ENCODE measurements at places on chromosomes 5 and 9.

DNA sequence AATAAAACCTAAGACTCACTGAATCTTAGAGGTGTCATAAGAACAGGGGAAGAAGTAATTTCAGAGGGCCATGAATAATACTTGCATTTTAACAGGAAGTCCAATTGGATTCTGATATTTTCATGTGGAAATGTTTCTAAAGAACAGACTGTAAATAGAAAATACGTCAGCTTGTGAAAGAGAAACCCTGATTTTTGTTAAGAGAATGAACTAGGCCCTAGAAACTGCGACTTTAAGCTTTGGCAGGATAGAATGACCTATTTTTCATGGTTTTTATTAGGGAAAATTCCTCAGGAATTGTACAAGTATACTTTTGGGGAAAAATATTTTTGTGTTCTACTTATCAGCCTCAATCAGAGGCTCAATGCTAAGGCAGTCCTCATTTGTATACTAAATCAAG lies 215.5 kb upstream of the ACTBL2 start:
- DNase-seq, result no peak

GRCh38 chr9:94794476-94795167 lies 68.1 kb downstream of the AOPEP start:
- no peak for DNase-seq

DNA sequence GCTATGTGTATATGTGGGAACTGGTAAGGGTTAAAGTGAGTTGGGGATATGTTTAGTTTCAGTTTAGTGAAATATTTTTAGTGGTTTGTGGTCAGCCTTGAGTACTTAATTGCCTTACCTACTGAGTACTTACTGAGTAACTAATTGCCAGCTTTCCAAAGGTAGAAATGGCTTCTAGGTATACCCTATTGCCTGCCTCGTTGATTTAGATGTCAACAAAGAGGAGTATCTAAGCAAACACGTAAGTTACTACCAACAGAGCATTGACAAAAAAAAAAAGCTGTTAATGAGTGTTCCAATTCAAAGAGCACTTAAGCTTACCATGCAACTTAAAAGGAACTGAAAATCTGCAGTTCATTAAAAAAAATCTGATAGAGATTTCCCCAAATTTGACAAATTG lies 8.8 kb downstream of the ATP10B start:
- DNase-seq, result no peak

DNA sequence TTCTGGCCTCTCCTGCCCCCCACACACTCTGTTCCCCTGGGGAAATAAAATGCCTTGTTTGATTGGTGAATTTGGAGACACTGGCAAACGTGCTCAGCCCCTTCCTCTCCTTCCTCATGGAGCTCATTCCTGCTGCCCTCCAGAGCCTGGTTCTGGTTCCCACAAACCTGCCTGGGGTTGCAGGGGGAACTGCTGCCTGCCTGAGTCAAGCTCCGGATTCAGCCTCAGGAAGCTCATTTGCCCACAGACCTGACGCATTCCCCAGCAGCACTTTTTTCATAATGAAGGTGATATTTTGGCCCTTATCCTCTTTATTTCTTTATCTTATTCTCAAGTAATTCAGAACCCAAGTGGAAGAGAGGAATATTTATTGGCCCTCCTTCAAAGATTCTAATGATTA lies 140.5 kb downstream of the TTLL11 start:
- no peak for DNase-seq

DNA sequence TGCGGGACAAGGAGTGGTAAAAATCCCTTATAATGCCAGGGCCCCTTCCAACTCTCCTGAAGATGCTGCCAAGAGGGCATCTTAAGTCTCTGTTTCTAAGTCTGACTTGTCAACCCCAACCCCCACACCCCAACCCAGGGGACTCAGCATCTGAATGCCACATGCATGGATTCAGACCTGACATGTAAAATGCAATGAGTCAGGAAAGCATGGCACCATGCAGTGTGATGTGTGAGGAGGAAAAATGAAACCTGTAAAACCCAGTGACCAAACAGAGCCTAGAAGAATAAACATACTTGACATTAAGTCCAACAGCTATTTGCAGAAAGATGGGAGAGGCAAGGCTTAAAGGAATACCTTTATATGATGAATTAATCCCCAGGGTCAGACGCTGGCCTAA lies 112.4 kb downstream of the ASTN2 start:
- no peak for DNase-seq

- DNase-seq, result no peak
Measured at GRCh38 chr9:111922324-111923013, 25.9 kb downstream of the UGCG start.

- no peak for DNase-seq
Measured at GRCh38 chr9:136537896-136538598, 7.8 kb downstream of the NOTCH1 start.

- no peak for DNase-seq
Measured at GRCh38 chr9:135343837-135344522, 135.6 kb upstream of the PPP1R26 start.

DNA sequence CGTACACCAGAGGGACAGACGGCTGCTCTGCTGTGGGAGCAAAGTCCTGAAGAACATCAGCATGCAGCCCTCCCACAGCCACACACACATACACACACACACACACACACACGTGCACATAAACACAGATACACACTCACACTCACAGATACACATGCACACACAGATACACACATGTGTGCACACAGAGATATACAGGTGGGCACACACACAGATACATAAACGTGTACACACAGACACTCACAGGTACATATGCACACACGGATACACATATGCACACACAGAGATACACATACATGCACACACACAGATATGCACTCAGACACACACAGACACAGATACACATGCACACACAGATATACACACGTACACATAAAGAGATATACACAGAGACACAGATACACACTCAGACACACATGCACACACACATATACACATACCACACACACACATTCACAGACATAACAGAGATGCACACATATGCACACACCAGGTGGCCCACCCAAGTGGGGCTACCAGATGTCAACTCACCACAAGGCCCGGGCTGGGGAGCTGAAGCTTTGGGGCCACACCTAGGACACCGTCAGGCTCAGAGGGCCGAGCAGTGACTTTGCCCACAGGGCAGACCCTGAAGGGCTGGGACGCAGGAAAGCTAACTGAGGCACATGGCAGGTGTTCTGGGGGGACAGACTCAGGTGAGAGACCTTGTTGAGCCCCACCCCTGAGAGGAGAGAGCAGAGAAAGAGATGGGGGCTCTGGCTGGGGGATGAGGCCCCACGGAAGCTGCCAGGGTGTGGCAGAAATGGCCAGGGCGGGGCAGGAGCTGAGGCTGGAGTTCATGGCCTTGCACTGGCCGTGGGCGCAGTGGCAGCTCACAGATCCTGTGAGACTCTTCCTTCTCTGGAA lies 148.6 kb upstream of the PPP1R26 start:
- DNase-seq, result no peak

GRCh38 chr5:139635606-139636206 lies 12.4 kb upstream of the CXXC5 start:
- no peak for DNase-seq

GRCh38 chr9:7348692-7349091 lies 450.9 kb downstream of the DMAC1 start:
- DNase-seq, result no peak

DNA sequence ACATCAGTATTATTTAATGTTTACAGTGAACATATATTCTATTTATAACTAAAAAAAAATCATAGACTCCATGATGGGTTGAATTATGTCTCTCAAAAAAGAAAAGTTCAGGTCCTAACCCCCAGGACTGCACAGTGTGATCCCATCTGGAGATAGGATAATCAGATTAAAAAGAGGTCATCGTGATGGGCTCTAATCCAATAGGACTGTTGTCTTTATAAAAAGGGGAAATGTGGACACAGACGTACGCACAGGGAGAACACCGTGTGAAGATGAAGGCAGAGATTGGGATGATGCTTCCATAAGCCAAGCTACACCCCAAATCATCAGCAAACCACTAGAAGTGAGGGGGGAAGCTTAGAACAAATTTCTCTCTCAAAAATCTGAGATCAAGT lies 221.4 kb downstream of the SNX18 start:
- DNase-seq, result no peak

DNA sequence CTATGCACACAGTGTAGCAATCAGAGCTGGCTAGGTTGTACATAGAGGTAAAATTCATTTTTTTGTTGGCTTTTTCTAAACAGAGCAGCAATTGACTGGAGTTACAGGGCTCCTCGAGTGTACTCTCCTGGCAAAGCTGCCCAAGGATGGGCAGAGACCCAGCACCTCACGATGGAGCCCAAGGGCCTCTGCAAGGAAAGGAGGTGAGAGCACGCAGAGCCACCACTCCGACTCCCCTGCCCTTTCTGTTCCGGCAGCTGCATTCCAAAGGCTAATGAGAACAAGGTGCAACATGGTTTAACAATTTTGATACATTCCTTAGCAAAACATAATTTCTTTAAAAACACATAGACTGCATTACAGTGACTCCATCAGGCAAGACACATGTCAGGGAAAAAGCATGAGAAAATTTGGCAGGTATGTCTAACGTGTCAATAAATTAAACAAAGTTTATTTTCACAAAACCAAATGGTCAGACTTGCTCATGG lies 47.5 kb downstream of the SAXO1 start:
- DNase-seq, result no peak

DNA sequence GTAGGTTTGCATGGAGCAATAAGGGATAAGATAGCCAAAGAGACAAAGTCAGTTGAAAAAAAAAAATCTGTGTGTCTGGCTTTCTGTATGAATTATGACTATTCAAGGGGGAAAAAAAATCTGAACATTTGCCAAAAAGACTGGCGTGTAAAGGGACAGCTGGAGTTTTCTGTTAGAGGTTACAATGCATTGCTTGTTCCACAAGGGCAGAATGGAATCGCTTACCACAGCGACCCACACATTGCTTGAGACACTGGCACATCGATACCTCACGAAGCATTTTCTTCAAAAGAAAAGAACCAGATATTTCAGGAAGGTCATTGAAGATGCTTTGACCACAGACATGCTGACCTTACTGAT lies 327.8 kb downstream of the TMEM167A start:
- DNase-seq, result no peak

DNA sequence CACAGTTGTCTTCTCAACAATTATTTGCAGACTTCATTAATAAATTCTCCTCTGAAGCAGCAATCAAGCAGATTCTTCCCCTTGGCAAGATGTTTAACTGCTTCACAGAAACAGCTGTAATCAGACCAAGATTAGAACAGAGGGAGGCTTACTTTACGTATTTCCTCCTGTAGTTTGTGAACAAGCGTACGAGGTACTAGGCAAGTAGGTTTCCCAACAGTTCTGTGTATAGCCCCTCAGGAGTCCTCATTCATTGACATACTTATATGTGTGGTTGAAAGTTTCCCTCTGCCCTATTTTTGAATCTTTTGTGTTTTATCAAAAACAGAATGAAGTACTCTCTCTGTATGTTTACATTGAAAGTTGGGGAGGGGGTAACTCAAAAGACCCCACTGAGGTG lies 128.0 kb downstream of the SPATA31D1 start:
- DNase-seq, result no peak

DNA sequence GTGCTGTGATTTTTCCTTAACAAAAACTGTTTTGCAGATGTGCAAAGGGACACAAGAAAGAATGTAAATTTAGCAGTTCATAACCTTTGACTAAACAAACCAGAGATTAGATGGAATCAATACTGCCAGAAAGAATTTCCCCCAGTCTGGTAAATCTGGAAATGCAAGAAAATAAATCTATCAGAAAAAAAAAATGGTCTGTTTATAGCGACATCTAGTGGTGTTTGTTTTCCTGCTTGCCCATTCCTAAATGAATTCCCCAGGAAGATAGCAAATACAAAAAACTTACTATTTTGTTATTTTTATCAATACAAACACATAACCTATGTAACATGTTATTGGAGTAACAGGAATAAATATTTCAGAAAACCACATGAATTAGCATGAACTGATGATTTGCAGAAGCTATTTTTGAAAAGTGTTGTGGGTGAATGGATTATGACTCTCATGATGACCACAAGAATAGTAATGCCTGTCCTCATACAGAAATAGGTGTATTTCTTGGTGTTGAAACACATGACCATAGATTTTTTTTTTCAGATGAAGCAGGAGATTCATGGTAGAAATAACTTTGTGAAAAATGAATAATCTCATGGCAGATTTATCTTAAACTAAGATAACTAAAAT lies 1703.8 kb downstream of the MAT2B start:
- peak; percentile 20 for DNase-seq

- no peak for DNase-seq
Measured at GRCh38 chr9:4022435-4023067, 277.3 kb downstream of the GLIS3 start.

DNA sequence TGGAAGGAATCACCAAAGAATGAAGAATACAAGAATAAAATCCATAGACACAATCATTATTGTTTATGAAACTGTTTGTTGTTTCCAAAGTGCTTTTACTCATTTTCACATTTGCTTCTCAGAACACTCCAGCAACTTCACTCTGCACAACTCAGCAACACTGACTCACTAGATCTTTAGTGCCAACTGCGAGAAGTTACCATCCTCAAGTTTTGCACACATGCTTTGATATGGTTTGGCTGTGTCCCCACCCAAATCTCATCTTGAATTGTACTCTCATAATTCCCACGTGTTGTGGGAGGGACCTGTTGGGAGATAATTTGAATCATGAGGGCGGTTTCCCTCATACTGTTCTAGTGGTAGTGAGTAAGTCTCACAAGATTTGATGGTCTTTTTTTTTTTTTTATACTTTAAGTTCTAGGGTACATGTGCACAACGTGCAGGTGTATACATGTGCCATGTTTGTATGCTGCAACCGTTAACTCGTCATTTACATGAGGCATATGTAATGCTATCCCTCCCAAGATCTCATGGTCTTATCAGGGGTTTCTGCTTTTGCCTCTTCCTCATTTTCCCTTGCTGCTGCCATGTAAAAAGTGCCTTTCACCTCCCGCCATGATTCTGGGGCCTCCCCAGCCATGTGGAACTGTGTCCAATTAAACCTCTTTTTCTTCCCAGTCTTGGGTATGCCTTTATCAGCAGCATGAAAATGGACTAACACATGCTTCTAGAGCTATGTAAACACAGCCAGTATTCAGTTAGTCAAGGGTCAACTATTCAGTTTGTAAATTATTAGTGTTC lies 36.9 kb downstream of the CLINT1 start:
- no peak for DNase-seq

DNA sequence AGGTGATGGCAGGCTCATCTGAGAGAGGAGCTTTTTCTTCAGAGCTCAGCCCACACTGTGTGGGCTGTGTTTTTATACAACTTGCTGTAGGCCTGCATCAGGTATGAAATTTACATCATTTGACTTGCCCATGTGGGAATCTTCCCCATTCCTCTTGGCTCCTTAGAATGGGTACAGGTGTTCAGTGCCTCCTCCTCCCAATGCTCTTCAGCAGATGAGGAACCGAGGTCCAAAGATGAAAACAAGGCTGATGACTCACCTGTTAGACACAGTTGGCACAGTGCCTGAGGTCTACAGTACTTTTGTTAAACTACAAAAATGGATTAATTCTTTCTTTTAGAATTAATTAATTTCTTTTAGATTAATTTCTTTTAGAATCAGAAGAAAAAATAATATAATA lies 20.8 kb downstream of the PAPPA start:
- DNase-seq, result no peak

- DNase-seq, result no peak
Measured at GRCh38 chr9:2603621-2604020, 18.0 kb upstream of the VLDLR start.

Measured in SK-N-MC (cell line).